ENCODE measurements at places on chromosomes 13 and 19.
A peak's percentile ranks its signal among the peaks of the same experiment; 100 is the strongest.

DNA sequence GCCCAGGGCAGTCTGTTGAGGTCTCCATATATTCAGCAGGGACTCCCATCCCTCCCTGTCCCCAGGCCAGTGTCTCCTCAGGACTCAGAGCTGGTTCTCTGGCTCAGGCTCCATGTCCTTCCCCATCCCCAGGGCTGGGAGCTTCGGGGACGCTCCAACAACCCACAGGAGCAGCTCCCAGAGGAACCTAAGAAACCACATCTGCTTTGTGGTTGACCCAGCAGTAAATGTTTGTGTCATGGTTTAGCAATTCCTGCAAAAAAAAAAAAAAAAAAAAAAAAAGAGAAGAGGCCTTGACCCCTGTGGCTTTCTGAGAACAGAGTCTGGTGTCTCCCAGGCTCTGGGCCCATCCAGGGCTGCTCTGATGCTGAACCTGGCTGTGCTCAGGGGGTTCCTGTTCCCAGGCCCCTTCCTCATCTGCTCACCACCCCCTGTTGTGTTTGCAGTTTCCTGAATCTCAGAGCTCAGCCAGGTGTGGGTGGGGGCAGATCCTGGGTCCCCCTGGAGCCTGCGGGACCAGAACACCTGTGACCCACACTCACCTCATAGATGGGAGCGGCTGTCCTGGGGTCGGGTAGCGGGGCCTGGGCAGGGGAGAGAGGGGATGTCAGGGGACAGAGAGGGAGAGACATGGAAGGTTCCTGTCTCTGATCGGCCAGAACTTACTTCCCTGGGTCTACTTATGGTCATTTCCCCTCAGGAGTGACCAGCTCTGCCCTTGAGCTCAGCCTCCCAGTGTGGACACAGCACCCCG, 25.2 kb upstream of the CEACAM1 start:
- peak; percentile 93 for DNase-seq

GRCh38 chr13:112893570-112894422, 75.2 kb upstream of the MCF2L start:
- peak; percentile 27 for DNase-seq

- peak; percentile 19 for DNase-seq
Observed at GRCh38 chr19:1512671-1513498, at the start of gene ADAMTSL5. Gene ADAMTSL5, minus strand, starts transcription at chr19:1513019. Its CDS starts 2,076 bp downstream, at chr19:1510943.

DNA sequence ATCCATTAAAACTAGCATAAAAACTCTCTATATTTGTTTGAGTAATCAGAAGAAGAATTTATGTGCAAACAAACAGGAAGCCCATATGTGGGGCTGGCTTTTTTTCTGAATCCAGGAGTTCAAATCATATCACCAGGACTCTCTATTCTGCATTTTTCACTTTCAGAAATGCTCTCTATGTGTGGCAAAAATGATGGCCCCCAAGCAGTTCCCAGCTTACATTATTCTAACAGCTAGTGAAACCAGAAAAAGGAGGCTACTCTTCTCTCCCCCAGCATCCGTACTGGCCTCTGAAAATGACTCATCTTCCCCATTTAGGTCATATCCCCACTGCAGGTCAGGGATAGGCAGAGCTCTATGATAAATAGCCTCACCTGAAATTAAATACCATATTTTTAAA, 20.4 kb downstream of the RBM26 start:
- DNase-seq = peak; percentile 33

- DNase-seq = peak; percentile 53
Observed at GRCh38 chr13:41244556-41244955, 18.8 kb downstream of the MTRF1 start.

- no peak for DNase-seq
Observed at GRCh38 chr19:36246006-36246481, 31.1 kb downstream of the ZNF146 start.

DNA sequence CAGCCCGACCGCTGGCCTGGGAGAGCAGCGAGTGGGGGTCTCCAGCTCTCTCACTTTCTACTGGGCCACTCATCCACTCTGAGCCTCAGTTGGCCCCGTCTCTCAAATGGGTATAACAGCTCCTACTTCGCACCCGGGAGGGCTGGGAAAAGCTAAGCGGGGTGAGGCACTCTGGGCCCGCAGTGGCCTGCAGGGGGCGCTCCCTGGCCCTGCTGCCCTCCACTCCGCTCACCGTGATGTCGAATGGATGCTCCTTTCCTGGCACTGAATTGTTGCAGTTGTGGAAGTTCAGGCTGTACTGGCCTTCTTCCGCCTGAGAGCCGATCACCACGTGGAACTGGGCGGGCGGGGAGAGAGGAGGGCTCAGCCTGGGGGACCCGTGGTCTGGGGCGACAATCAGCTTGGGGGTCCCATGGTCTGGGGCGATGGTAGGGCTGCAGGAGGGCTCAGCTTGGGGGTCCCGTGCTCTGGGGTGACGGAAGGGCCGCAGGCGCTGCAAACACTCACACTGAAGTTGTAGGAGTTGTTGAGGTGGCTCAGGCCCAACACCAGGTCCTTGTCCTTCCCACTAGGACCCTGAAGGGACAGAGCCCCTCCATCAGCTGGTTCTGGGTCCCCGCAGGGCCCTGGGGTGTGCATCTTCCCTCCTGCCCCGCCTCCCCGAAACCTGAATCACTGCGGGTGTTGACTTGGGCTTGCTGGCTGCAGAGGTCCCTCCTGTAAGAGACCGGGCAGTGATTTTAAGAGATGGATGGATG, 3.9 kb downstream of the GPR108 start:
- no peak for DNase-seq

DNA sequence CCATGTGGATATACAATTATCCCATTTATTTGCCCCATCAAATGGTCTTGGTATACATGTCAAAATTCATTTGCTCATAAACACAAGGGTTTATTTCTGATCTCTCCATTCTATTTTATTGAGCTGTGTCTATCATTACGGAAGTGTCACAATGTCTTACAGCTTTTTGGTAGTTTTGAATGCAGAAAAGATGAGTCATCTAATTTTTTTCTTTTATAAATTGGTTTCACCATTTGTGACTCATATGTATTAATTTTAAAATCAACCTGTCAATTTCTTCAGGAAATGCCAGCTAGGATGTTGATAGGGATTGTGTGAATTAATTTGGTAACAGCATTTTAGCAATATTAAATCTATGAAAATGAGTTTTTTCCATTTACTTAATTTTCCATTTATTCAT, 2549.4 kb downstream of the PCDH9 start:
- no peak for DNase-seq

DNA sequence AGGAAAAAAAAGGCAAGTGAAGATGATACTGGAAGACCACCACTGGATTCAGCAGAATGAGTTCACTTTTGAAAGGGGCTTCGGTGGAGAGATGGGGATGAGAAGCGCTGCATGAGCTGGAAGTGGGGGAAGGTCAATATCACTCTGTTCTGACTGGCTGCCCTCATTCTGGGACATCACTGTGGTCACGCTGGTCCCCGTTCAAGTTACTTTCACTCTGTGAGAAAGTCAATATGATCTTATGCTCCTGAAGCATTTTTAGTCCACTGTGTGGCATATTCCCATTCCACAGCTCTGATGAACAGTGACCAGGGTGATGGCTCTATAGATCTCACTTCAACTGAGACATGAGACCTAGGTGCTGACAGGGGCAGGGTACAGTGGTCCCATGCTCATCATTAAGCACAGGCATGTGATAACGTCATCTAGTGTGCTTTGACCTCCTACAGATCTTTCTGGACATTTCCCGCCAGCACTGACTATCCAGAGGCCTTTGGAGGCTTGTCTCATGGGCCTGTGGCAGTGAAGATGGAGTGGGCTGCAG, 40.2 kb upstream of the GPR183 start:
- no peak for DNase-seq

- DNase-seq = no peak
Observed at GRCh38 chr19:30935146-30935545, 414.1 kb downstream of the TSHZ3 start.

DNA sequence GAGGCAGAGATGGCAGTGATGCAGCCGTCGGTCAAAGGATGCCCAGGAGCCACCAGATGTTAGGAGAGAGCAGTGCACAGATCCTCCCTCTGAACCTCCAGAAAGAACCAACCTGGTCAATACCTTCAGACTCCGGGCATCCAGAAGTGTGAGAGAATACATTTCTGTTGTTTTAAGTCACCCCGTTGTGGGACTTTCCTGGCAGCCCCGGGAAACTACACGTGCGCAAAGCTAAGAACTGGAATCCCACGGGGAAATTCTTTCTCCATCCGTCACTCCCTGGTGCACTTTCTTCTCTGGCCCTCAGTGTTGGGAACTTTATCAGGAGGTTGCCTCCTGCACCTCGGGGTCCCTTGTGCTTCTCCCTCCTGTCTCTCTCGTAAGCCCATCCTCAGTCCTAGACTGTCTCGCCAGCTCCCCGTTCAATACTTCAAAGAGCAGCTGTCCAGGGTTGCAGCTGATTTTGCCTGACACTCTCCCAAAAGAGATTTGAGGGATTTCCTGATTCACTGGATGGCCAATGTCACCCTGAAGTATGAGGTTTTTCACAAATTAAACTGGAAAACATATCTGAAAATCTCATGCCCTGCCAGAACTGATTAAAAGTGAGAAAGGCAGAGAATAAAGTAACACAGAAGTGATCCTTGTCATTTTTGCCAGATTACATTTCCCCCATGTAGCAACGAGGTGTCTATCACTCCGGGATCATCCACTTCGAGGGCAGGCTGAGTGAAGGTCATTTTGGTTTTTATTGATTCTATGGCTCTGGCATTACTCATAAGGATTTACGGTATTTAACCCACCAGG, 136.8 kb downstream of the DCT start:
- peak; percentile 27 for DNase-seq

DNA sequence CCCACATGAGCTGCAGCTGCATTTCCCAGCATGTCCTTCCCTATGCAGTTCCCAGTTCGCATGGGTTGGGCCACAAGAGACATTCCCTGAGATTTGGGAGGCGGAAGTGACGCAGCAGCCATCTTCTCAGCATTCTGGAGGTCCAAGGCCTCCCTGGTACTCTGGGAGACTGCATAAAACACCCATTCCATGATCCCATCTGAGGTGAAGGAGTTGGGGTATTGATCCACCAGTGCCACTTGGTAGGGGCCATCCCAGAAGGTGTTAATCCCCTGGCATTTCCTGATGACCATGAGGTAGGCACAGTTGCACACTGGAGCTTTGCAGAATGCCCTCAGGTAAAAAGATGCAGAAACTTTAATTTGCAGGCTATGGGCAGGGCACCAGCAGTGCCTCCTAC, 25.4 kb downstream of the POP4 start:
- DNase-seq = no peak

DNA sequence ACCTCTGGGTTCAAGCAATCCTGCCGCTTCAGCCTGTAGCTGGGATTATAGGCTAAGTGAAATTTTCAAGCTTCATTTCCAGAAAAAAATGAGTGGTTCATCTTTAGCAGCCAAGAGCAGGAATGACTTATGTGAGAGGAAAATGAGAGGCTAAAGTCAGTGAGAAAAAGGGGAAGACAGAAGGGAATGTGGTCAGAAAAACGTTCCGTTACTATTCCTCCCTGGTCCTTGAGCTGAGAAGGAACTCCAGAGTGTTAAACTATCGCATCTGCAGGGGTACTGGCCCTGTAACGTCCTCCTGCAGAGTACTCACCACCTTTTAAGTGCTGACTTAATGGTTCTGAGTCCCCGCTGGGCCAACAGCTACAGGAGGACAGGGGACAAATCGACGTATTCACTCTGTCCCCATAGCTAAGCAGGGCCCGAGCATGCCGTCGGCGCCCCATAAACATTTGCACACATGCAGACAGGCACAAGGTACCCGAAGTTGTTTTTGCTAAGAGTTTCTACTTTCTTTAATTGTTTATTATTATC, 88.1 kb downstream of the FLT1 start:
- DNase-seq = no peak

GRCh38 chr19:8146877-8147581, 2.4 kb downstream of the FBN3 start:
- DNase-seq = no peak

DNA sequence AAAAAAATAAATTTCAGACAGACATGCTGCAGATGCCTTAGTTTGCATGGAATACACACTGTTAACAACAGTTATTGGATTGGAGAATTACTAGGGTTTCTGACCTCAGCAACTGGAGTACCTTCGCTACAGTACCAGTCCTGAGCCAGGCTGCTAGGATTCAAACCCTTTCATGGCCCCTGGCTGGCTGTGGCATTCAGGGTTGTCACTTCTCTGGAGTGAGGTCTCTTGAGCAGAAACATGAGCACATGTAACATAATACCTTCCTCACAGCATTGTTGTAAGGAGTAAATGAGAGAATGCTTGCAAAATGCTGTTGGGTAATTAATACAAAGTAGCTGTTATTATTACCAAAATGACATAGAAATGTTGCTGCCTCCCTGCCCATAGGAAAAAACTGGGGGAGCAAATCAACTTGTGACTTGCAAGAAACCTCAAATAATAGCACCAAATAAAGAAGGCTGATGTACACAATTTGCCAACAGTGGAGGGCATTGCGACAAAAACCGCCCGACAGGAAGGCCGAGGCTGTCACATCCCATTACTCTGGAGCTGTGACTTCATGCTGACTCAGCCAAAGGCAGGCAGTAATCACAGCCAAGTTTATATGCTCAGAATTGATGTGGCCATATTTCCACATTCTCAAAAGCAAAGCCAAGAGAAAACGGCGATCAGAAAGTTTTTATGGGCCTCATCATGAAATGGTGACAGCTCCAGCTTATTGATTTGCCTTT, 100.4 kb downstream of the RFC3 start:
- peak; percentile 62 for DNase-seq
